CD4-positive, CD25-positive, alpha-beta regulatory T cell (primary cell): ENCODE measurements at places on chromosomes 5 and 9. TPM values are rescaled to one million over a fixed set of nuclear protein-coding genes. Genes with fewer than 3 reads are reported as not detected.

SNX24 gene
- polyA plus RNA-seq, result 22.0 TPM

DNA sequence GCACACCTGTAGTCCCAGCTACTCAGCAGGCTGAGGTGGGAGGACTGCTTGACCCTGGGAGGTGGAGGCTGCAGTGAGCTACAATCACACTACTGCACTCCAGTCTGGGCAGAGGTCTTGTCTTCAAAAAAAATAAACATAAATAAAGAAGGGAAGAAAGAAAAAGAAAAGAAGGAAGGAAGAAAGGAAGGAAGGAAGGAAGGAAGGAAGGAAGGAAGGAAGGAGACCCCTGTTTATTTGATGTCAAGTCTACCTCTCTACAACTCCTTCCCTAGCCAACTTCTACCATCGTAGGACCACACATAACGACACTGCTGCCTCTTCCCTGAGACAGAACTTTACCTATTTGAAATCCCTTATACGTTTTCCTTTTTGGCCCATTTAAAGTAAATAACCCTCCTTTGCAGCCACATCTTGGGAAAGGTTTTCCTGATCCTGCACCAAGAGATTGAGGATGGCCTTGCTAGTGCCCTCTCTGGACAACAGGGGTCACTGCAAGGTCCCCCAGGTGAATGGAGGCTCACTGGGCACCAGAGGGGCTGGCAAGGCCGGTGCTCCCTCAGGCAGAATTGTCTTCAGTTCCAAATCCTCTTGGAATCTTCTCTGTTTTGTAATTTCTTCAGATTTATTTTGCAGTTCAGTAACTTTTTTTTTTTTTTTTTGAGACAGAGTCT, 10.5 kb downstream of the RPS14 start:
- H3K27ac ChIP-seq, result no peak overlapping the region
- DNase-seq, result no peak
- peaks cover 9% of the 10 kb centered on the region for H3K4me1 ChIP-seq
- H3K4me3 ChIP-seq, result no peak overlapping the region
- peaks cover 22% of the 10 kb centered on the region for H3K36me3 ChIP-seq
- H3K27me3 ChIP-seq, result no peaks in the 10 kb centered on the region

- no peak overlapping the region for H3K27ac ChIP-seq
- DNase-seq, result no peak
- H3K36me3 ChIP-seq, result no peaks in the 10 kb centered on the region
- H3K27me3 ChIP-seq, result no peaks in the 10 kb centered on the region
- no peaks in the 10 kb centered on the region for H3K4me1 ChIP-seq
Observed at GRCh38 chr5:9601055-9601739, 29.0 kb downstream of the TAS2R1 start.

GRCh38 chr9:77440057-77440456, 208.1 kb downstream of the GNA14 start:
- no peaks in the 10 kb centered on the region for H3K36me3 ChIP-seq
- no peaks in the 10 kb centered on the region for H3K4me1 ChIP-seq
- H3K4me3 ChIP-seq, result no peak overlapping the region
- peaks cover 2% of the 10 kb centered on the region for H3K27me3 ChIP-seq
- H3K27ac ChIP-seq, result no peak overlapping the region

- no peaks in the 10 kb centered on the region for H3K27me3 ChIP-seq
- no peak for DNase-seq
Observed at GRCh38 chr5:4191041-4191440, 595.4 kb downstream of the IRX1 start.
